ENCODE measurements at places on chromosomes 11 and 22.

DNA sequence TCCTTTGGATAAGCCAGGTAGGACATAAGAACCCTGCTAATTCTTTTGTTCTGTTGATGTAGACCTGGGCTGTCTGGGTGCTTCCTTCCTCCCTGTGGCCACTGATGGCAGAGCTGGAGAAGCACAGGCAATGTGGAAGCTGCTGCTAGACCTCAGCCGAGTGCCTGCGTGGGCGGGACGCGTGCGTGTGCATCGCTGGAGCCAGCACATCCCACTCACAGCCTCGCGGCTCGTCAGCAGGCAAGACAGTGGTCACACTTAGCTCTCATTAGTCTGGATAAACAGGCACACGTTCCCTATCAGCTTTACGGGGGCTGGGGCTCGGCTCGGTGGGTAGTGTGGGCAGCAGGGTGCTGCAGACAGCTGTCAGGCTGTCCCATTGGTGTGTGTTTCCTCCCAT is 155.7 kb downstream of the GRIK4 start:
- no peak for DNase-seq

- DNase-seq: no peak
Observed at GRCh38 chr22:46147471-46148267, 2.7 kb upstream of the PPARA start.

DNA sequence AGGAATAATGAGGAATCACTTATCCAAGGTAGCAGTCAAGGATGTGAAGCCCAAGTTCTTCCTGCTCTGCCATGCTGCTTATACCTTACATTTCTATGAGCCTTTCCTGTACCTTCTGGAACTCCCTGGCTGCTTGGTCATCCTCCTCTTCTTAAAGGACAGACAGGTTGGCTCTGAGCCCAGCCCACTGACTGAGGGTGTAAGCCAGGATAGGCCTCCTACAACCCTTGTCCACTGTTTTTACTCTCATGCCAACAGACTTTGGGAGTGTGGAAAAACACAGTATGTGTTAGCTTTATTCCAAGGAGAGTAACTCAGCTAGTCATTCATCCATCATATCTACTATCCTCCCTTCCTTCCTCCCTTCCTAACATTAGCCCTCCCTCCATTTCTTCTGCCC is 47.5 kb downstream of the IRAG1 start:
- no peak for DNase-seq

DNA sequence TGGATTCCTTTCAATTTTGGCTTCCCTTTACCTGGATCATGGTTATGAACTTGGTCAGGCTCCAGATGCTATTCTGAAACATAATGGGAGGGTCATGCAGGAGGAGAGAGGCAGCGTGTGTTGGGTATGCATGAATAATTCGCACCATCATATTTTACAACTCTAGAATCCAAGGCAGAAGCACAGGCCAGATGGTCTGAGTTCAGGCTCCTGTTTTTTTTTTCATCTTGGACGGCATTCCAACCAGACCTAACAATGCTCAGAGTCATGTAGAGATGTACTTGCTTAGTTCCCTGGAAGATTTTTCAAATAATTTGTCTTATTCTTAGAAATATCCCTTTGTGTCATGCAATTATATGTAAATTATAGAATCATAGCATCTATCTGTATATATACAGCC is 393.5 kb downstream of the JRKL start:
- DNase-seq: no peak

DNA sequence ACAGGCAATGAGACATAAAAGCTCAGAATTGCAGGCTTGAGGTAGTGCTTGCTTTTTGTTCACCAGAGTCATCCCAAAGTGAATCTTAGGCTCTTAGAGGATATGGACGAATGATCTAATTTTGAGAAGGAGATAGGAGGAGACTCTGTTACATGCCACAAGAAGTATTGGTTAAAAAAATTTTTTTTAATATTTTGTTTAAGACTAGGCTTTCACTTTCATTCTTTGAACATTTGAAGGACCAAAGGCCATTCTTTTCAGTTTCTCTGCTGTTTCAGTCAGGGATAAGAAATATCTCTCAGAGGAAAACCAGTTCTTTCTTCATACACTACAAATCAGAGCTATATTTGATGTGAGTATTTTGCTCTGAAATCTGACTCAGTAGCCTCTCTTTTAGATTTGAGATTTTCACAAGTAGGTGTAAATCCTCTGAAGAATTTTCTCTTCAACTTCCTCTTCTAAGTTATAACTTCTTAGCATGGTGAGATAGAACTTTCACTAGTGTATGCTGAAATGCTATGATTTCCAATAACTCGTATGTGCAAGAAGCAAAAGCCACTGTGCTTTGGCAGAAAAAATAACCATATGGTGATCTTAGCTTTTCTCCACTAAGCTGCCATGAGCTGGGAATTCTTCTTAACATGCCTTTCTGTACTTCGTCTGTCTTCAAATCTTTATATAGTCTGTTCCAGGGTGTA is 24.1 kb upstream of the FAM181B start:
- no peak for DNase-seq

GRCh38 chr11:70805243-70805642 is 406.9 kb downstream of the CTTN start:
- no peak for DNase-seq

- DNase-seq: no peak
Observed at GRCh38 chr11:17544181-17544622, at the start of gene USH1C. USH1C (minus strand) TSS chr11:17544416; CDS start chr11:17544307, 109 bp downstream.

DNA sequence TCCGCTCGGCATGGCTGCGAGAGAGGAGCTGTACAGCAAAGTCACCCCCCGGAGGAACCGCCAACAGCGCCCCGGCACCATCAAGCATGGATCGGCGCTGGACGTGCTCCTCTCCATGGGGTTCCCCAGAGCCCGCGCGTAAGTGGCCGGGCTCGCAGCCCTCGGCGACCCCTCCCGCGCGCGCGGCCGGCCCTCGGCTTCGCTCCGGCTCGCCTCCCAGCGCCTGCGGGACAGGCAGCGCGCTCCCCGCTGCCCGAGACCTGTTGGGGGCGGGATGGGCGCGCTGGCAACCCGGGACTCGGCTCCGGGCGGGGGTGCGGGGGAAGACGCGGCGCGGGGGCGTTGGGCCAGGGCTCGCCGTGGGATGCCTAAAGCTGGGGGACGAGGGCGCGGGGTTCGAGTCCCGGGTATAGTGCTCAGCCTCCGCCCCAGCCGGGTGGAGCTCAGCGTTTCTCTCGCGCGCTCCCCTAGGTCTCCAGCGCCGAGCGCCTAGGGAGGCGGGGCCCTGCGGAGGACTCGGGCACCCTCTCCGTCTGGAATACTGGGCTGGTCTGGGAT is 630 bp downstream of the UBASH3B start:
- DNase-seq: no peak

DNA sequence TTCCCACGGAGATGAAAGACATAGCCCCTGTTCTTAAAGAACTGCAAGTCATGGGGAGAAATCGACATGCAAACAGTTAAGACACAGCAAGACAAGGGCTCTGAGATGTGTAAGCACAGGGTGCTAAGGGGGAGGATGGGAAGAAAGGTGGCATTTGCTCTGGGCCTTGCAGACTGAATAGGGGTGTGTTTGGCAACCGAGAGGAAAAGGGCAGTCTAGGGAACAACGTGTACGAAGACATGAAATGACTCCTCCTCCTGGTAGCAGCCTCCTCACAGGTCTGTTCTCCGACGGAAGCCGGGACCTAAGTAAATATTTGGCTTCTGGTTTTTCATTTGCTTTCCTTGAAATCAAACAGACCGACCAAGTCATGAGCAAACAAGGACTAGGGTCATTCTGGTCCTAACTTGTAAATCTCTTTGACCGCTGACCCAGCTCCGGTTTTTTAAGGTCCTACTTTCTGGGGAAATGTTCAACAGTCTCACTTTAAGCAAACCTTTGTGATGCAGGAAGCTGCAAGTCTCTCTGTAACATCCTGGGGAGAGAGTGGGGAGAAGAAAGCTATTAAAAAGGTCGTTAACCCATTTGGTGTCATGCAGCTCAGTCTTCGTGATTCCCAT is 19.7 kb downstream of the NNMT start:
- no peak for DNase-seq

DNA sequence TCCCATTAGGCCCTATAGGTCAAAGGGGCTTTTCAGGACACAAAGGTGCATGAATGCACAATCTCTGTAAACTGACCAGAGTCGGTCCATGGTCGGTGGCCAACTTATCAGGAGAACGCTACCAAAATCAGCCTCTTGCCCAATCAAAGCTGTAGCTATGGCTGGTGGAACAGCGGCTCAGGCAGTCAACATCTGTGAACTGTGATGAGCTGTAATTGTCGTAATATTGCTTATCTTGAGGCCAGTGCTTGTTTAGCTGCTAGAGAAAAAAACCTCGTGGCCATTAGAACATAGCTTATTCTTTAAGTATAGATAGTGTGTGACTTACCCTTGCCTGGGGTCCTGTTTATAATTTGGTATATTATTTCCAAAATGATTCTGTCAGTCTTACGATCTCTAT is 14.4 kb upstream of the CHST1 start:
- DNase-seq: no peak
